Left colon (tissue), 2 donors: ENCODE measurements at places on chromosomes 11 and 22.

GRCh38 chr11:3205261-3206155 is 13.1 kb downstream of the MRGPRG start:
- DNase-seq: no peak

GRCh38 chr11:17638311-17638710 is 81.1 kb upstream of the MYOD1 start:
- DNase-seq: no peak

DNA sequence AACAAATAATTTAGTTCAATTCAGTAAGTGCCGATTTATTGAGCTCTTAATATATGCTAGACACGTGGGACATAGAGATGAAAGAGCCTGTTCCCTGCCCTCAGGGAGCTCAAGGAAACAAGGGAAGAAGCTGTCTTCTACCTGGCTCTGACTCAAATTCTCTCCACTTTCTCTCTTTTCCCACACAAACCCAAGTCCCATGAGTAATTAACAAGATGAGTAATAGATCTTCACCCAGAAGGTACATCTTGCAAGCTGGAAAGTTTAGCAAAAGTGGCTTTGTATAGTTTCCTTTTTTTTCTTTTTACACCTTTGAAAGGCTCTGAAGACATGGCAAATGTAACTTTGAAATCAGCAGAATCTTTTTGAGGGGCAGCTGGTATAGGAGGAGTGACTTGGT is 48.2 kb upstream of the CHST1 start:
- DNase-seq: no peak

GRCh38 chr11:112961146-112961668 is at the start of gene NCAM1:
Gene NCAM1, plus strand, starts transcription at chr11:112961420.
- DNase-seq: peak; percentile 49

- no peak for DNase-seq
Observed at GRCh38 chr22:17315310-17315709, 54.0 kb upstream of the CECR2 start.

GRCh38 chr11:62854013-62854824 is 14.8 kb upstream of the WDR74 start:
- DNase-seq: no peak

DNA sequence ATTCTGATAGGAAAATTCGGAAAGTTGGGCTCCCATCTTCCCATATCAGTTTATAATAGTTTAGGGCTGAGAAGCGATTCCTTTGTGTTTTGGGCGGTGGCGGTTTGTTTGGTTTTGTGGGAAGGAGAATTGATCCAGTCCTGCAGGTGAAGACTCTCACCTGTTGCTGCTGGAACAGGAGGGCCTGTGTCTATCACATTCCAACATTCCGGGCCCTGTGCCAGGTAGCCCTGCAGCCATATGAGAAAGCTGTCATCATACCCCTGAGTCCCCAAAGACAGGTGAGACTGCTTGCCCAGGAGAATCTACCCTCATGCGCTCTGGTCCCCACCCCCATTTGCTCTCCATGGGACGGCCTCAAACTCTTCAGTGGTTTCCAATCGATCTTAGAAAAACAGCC is 62.1 kb downstream of the TRAF6 start:
- no peak for DNase-seq
